ENCODE measurements at places on chromosomes 1 and 21.
A peak's percentile ranks its signal among the peaks of the same experiment; 100 is the strongest.

GRCh38 chr1:78649628-78650027 lies at the start of gene IFI44:
Gene IFI44 (plus strand): TSS chr1:78649831. CDS start chr1:78650196, 365 bp downstream.
- DNase-seq, result peak; percentile 75

- DNase-seq, result no peak
Observed at GRCh38 chr1:110184446-110184845, 25.7 kb upstream of the KCNC4 start.

- DNase-seq, result no peak
Observed at GRCh38 chr1:115658646-115659045, 16.9 kb downstream of the VANGL1 start.

DNA sequence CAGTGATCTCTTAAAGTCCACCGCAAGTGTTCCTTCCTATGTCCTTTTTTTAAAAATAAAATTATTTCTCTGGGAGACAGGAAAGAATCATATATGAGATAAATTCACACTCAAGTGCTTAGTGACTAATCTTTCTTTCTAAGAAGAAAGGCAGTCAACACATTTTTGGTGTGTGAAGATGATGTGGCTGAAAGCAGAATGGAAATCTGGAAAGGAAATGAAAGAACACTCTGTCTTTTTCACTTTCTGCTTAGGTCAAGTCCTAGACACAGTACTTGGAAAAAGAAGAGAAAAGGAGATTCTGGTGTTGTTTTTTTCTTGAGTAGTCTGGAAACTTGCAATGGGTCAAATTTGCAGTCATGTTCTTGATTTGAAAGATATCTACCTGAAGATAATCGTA lies 45.5 kb upstream of the PRRX1 start:
- DNase-seq, result no peak

GRCh38 chr1:190478149-190479049 lies 735 bp upstream of the BRINP3 start:
- no peak for DNase-seq

DNA sequence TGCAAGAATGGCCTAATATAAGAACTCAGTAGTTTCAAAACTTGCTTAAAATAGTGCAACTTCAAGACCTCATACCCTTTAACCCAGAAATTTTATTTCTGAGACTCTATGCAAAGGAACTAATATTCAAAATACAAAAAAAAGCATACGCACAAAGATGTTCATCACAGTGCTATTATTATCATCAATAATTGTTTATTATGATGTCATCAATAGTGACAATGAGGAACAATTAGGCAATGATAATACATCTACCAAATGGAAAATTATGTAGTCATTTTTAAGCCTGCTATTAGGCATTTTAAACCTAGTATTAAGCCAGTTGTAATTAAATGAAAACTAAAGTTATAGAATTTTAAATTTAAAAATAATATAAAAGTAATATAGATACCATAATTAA lies 3.3 kb downstream of the TTLL7 start:
- DNase-seq, result no peak

DNA sequence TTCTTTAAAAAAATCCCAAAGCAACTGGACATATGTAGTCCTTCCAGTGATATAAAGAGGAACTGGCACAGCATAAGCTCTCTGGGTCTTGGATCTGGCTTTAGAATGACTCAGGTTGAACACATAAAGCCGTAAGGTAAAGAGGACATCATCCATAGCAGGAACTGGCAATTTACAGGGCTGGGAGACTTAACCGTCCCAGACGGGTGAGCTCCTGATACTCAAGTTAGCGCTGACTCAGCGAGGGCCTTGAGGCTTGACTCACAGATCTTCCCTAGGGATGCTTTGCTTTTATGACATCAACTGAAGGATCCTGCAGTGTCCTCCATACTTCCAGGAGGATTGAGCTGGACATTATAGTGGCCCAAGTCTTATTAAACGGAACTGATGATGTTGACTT lies 154.1 kb downstream of the CLIC6 start:
- no peak for DNase-seq

GRCh38 chr1:224559981-224560728 lies 56.0 kb upstream of the CNIH3 start:
- DNase-seq, result no peak

DNA sequence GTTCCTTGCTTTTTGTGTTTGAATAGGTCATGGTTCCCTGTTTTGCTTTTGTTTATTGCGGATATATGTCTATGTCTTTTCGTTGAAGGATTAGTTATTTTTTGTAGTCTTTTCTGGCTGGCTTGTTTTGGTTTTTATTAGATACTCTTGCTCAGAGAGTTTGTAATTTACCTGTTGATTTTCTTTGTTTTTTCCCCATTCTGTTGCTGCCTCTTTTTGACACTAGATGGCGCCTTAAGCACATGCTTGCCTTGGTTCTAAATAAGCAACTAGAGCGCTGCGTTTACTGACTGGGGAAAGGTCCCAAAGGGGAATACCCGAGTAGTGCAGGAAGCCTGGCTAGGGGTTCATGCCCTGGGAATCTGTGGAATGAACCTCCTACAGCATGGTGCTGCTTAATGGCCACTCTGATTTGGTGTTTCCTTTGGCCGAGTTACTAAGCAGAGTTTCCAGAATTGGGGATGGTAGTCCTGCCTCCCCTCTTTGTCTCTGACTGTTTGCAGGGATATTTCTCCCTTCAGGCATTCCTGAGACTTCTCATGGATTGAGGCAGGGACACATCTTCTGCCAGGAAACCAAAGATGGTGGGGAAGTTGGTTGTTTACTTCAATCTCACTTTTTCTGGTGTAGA lies 143.2 kb downstream of the PTPRU start:
- DNase-seq, result peak; percentile 12

DNA sequence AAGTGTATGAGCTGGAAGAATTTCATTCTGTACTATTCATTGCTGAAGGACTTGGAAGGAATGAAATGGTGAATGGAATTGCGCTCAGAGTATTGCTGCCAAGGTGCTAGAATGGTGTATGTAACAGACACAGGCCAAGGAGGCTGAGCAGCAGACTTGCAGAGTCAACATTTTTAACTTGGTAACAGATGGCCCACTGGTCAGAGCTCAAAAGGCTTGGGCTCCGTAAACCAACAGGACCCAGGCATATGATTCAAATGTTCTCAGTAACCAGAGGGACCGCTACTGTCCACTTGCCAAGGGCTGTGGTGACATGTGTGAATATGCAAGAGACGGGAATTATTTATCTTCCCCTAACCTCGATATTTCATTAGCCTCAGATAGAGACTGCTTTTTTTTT lies 28.8 kb upstream of the PTGFRN start:
- DNase-seq, result no peak

DNA sequence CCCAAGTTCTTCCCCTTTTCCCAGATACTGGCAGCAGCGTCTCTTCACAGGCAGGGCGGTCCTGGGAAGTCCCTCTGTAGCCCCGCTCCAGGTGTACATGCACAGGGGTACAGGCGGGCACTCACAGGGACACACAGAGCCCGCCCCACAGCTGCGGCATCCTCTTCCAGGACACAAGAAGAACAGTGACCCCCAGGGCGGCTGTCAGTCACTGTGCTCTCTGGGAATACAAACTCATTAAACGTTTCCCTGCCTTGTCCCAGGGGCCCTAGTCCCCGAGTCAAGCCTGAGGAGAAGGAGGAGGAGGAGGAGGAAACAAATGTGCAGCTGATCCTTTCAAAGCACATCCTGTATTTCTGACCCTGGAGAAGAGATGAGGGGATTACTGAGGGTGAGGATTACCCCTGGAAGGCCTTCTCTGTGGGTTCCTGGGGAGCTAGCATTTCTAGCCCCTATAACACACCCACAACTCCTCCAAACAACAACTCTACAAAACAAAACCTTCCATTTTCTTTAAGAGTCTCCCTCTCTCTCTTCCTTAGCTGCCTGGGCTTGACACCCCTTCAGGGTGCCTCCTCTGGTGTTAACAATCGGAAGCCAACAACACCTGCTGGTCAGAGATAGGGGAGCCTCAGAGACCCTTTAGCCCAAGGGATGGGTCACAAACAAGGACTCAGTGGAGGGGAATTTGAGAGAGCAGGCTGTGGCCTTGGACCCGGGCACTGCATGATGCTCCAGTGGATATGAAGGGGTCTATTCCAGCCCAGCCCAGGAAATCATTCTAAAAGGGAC lies 28.4 kb upstream of the DMBX1 start:
- no peak for DNase-seq

DNA sequence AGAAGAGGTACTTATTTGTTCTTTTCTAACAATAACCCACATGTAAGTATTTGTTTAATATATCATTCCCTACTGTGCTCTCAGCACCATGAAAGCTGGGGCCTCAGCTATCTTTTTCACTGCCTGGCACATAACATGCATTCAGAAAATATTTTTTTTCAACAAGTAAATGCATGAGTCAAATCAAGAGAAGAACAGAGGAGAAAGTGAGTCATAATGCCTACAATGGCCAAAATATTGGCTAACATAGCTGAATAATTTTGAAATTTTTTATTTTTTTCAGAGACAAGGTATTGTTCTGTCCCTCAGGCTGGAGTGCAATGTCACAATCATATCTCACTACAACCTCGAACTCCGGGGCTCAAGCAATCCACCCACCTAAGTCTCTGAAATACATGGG lies 252.2 kb upstream of the ADAMTS5 start:
- DNase-seq, result no peak

- no peak for DNase-seq
Observed at GRCh38 chr1:247111700-247112478, 7.7 kb upstream of the ZNF669 start.

GRCh38 chr1:225378880-225379279 lies 49.0 kb downstream of the LBR start:
- DNase-seq, result no peak

- DNase-seq, result no peak
Observed at GRCh38 chr1:88079036-88079435, 605.0 kb upstream of the PKN2 start.

DNA sequence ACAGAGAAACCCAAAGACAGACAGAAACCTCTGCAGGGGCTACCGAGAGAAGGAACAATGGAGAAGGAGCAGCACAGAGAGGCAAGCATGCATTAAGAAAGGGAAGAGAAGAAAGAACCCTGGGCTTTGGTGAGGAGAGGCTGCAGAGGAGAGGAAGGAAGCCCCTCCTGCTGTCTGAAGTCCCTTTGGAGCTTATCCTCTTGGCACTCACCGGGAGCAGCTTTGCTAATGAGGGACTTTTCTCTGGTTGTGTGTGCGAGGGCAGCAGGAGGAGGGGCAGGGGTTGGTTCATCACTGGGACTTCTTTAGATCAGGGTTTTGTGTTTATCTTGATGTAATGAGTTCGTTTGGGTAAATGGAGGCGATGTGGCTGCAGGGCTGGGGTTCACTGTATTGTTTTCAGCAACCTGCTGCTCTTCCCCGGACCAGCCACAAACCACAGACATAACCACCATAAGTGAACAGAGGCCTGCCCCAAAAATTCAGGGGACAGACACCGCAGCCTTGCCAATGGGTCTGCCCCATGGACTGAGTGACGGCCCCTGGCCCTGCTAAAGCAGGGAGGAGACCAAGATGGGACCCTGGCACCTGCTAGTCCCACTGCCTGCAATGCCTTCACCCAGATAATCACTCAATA lies 100.6 kb downstream of the KCND3 start:
- DNase-seq, result no peak

DNA sequence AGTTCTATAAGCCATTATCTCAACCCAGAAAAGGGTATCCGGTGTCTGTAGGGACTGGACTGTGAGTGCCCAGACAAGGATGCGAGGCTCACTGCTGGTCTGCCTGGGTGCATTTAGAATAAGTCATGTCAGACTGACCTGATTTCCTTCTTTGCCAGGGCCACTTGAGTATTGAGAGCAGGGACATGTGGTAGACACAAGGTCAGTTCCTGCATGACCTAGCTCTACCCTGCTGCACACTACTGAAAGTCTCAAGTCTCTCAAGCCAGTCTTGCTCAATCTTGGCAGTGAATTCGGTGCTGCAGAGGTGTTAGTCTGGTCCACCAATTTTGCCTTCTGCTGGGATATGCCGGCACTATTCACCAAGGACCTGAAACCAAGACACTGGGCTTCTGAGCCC lies 180.1 kb downstream of the C1orf94 start:
- no peak for DNase-seq

- DNase-seq, result no peak
Observed at GRCh38 chr1:20948101-20948500, 161.0 kb upstream of the HP1BP3 start.

DNA sequence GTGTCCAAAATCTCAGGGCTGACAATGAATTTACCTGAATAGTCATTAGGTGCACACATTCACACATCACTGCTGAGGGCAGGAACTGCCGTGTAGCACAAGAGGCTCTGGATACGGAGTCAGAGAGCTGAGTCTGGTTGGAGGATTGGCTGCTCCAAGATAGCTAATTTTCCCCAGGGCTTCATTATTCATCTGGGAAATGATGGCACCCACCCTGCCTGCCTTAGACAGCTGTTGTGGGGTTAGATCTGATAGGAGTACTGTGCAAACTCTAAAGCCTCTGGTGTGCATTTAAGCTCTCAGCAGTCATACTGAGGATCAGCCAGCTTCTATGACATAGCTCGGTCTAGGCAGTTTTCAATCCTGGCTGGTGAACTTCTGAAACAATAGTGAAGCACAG lies 67.0 kb downstream of the LMX1A start:
- no peak for DNase-seq

- no peak for DNase-seq
Observed at GRCh38 chr1:41762251-41762650, 156.5 kb downstream of the HIVEP3 start.

DNA sequence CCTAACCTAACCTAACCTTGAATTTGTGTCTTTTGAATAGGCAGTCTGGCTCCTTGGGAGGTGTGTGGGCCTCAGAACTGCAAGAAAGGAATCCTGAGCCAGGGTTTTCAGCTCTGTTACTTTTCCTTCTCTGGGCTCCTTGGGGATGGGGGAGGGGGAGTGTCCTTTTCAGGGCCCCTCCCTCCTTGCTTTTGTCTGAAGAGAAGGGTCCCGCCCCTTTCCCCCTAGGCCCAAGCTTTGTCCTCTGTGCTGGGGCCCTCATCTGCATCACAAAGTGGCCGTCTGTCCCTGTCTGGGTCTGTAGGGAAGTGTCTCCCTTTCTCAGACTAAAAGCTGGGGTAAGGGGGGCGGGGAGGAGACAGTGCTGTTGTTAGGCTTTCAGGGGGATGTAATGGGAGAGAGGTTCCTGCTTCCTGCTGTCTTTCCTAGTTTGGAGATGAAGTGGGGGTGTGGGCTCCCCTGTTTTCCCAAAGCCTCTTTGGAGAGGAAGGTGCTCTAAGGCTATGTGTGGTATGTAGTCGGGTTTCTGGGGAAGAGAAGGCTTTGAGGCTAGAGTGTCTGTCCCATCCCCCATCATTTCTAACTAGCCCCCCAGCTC lies 3.1 kb downstream of the AGO1 start:
- DNase-seq, result no peak

GRCh38 chr1:58746757-58747156 lies 37.1 kb downstream of the JUN start:
- no peak for DNase-seq

- no peak for DNase-seq
Observed at GRCh38 chr1:205068457-205069040, 15.7 kb downstream of the TMEM81 start.

- no peak for DNase-seq
Observed at GRCh38 chr21:42388740-42389448, 7.0 kb downstream of the TMPRSS3 start.

- DNase-seq, result no peak
Observed at GRCh38 chr1:171460018-171460620, 25.2 kb upstream of the PRRC2C start.

- DNase-seq, result peak; percentile 64
Observed at GRCh38 chr1:181038399-181038873, 4.7 kb downstream of the MR1 start.
